NCI-H2171 treated with DMSO at 0.1 percent for 48 hours (cell line): ENCODE measurements at places on chromosomes 13 and 19.

DNA sequence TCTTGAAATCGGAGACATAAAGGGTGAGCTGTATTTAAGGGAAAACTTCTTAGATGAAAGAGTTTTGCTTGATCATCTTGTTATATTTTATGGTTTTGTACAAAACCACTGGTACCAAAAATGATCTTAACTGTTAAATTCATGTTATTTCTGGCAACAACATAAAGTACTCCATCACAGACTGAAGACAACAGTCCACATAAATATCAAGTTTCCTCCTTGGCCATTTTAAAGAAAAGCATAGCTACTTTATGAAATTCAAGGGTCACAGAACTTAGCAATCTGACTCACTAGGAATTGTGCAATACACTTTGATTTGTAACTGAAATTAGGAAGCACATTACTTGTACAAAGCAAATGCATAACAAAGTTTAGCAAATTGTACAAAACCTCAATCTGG, 66.3 kb downstream of the TBC1D4 start:
- DNase-seq = no peak

- no peak for DNase-seq
Observed at GRCh38 chr13:59447031-59447430, 716.7 kb downstream of the DIAPH3 start.

- no peak for DNase-seq
Observed at GRCh38 chr19:55109527-55110291, 7.7 kb downstream of the PPP1R12C start.

DNA sequence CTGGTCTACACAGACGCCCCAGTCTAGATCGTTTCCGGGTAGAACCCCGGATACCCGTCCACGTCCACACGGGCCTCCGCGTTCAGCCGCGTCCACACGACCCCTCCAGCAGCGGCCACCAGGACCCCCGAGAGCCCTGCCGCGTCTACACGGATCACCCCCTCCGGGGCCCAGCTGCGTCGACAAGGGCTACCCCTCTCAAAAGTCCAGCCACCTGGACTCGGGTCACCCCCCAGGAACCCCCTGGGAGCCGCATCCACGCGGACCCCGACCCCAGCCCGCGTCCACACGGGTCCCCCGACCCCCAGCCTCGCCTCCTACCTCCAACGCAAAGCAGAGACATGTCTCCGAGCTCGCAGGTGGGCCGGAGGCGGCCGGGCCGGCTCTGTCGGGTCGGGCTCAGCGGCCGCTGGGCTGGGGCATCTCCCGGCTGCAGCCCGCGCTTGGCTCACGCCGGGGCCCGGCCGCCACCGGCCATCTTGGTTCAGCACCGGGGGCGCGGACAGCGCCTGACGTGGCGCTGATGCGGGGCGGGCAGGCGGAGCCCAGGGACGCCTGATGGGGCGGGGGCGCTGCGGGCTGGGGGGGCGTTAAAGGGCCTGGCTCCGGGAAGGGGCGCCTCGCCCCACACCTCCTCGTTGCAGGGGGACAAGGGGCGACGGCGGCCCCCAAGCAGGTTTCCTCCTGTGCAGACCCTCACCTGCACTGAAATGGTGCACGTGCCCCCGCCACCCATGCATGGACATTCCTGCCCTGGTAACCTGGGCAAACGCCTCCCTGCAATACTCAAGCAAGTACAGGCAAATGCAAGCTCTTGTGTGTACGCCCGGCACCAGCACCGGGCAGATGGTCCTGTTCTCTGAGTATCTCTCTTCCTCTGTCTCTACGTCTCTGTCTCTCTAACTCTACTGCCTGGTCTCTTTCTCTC, at the start of gene UNC13A:
Gene UNC13A (minus strand): TSS at position 498 of the 928 bp plus-strand sequence. CDS start 155 bp downstream, at position 343.
- peak; percentile 72 for DNase-seq

GRCh38 chr19:38685666-38686529, 38.4 kb downstream of the ACTN4 start:
- peak; percentile 92 for DNase-seq

DNA sequence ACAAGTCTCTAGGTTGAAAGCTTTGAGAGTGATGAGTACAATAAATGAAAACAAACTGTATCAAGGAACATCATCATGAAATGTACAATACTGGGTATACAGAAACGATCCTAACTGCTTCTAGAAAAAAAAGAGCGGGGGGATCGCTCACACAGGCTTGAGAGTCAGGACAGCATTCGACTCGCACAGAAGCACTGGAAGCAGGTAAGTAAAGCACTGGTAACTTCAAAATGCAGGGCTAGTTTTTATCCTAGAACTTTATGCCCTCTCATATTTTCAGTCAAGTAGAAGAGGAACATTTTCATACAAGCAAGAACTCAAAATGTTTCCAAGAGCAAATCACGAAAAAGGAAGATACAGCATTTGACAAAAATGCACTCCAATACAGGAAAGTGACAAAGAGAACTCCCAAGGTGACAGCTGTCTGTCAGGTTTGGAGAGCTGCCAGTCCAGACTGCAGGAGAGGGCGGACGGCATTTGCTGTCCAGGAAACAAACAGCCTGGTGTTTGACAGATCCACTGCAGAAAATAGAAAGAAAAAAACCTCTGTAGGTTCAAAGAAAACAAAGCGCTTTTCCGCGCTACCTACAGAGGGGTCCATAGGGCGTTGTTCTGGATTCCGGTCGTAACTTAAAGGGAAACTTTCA, 58.2 kb upstream of the XPO4 start:
- DNase-seq = peak; percentile 39

- no peak for DNase-seq
Observed at GRCh38 chr19:18903156-18904037, 7.4 kb upstream of the CERS1 start.

GRCh38 chr13:48232420-48233045, 473 bp upstream of the ITM2B start:
- DNase-seq = peak; percentile 47

DNA sequence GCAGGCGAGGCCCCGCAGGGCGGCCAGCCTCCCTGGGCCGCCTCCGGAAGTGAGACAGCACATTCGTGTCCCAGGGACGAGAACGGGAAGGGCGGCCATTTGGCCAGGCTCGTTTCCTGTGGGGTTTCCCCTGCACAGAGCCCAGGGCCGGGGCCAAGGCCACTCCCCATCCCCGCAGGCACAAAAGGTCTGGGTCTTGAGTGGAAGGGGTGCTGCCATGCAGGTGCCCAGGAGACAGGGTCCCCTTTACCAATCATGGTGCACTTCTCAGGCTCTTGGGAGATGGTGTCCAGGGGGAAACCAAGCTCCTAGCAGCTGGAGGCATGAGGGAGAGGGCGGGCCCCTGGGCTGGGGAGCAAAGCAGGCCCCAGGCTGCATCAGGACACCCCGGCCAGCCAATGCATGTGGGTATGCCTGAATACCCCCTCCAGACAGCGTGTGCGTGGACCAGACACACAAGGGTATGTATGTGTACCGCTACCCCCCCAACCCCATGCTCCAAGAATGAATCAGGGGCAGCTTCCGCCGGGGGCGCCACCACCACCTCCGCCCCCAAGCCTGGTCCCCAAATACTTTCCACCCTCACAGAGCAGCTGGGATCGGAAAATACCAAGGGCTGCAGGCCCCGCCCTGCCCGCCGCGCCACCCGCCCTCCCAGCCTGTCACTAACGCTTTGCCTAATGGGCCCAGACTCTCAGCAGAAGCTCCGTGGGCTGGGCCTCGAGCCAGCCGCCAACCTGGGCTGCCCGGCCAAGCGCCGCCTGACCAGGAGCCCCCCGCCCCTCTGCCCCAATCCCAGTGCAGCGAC, 37.6 kb upstream of the NANOS3 start:
- no peak for DNase-seq

GRCh38 chr13:54593504-54593903, 1564.9 kb downstream of the OLFM4 start:
- peak; percentile 80 for DNase-seq

DNA sequence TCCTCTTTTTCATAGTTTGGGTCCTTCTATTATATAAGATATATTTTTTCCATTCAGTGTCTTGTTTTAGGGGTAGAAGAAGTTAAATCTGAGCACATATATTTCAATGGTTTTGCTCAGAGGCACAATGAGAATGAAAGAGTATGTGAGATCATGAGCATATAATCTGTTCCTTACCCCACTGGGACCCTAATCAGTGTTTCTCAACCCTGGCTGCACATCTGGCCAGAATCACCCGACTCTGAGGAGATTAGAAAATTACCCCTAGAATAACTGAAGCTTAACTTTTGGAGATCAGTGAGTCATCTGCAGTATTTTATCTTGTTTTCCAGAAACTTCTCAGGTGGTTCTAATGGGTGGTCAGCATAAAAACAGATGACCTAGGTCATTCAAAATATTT, 782 bp downstream of the CYSLTR2 start:
- DNase-seq = no peak

- DNase-seq = no peak
Observed at GRCh38 chr13:30355384-30355699, 48.0 kb upstream of the KATNAL1 start.

- DNase-seq = no peak
Observed at GRCh38 chr19:1231729-1232637, 5.8 kb downstream of the CBARP start.

DNA sequence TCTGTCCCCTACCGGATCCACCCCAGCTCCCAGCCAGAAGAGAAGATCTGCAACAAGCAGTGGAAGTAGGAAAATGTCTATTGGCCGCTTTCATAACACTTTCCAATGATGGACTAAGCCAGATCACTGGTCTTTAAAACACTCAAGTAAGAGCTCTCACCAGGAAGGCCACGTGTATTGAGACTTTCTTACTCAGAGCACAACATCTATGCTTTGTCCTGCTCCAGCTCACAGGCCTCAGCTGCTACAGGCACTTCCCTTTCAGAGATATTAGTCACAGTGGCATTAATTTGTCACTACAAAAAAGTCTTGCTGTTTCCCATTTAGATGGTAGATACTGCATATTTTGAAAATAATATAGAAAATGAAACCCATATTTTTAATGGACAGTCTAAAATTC, 164.2 kb downstream of the ABCC4 start:
- no peak for DNase-seq

DNA sequence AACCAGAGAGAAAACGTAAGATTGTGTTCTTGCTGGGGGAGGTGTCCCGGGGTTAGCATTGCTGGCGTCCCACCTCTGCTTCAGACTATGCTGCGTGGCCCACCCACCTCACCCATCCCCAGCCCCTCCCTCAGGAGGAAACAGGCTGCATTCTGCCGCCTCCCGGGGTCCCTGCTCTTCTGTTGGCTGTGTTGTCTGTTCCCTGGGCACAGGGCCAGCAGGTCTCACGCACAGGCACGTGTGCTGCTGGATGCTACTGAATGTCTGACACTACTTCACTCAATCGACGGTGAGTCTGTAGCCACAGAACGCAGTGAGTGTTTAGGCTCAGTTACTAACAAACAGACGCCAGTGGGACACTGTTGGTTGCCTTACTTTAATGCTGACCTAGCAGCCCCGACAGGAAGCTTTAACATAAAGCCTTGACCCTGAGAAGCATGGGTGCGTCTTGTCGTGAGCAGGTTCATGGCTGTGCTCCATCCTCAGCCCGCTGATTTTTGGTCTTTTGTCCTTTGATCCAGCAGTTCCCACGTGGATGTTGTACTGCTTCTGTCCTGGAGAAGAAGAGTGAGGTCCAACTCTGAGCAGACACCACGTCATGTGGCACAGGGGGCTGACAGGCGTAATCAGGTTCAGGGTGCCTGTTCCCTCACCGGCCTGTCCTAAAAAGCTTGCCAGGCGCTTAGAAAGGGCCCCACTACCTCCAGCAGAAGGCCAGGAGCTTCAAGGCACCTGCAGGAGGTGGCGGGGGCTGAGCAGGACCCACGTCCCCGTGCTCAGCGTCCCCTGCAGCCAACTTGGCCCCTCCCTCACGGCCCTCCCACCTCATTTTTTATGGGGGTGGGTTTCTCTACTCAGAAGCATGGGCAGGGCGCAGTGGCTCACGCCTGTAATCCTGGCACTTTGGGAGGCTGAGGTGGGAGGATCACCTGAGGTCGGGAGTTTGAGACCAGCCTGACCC, 26.0 kb downstream of the NAXD start:
- DNase-seq = peak; percentile 56

DNA sequence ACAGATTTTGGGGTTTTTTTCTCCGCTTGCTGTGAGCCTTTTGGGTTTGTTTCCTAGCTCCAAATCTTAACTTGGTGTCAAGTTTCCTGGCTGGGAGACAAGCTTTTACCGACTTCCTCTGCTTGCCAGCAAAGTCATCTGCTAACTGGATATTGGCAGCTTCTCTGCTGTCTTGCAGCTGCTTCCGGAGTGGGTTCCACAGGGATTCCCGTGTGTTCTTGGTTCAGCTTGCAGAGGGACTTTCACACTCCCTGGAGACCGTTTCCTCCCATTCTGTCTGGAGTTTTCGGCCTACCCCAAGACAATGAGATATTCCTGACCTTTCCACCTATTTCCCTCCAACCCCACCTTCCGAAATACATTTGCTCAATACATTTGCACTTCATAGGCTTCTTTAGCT, 2.2 kb upstream of the COLGALT1 start:
- DNase-seq = peak; percentile 93

GRCh38 chr13:110580800-110581199, 19.3 kb upstream of the RAB20 start:
- no peak for DNase-seq

GRCh38 chr13:113374511-113375175, 10.7 kb upstream of the GRTP1 start:
- DNase-seq = no peak

GRCh38 chr19:15372891-15373301, 6.7 kb downstream of the AKAP8 start:
- DNase-seq = no peak

DNA sequence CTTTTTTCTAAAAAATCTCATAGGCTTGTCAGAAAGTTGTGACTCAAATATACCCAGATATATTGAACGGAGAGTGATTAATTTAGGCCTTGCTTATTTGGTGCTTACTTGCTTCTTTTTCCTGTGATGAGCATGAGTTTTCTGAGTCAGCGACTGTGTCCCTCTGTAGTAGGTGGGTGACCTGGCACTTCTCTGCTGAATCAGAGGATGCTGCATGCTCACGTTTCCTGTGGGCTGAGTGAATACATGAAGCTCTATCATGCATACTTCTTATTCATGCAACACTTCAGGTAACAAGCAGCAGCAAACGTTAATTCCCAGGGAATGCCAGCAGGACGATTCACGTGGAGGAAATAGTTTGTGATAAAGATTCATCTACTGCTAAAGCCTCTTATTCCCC, 245.0 kb downstream of the KLF5 start:
- no peak for DNase-seq

DNA sequence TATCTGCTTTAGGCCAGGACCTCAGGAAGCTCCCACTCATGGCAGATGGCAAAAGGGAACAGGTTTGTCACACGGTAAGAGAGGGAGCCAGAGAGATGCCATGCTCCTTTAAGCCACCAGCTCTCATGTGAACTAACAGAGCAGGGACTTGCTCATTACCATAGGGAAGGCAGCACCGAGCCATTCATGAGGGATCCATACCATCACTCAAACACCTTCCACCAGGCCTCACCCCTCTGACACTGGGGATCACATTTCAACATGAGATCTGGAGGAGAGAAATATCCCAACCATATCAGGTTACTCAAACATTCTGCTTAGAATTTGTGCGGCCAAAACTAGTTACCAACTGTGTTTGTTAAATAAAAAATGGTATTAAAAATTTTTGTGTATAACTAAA, 427.0 kb downstream of the UQCRFS1 start:
- peak; percentile 36 for DNase-seq

GRCh38 chr19:13859361-13859880, 17.5 kb upstream of the NANOS3 start:
- peak; percentile 31 for DNase-seq
